ENCODE measurements at places on chromosomes 2 and 18.

- DNase-seq = no peak
Measured at GRCh38 chr2:161017780-161018470, 142.3 kb upstream of the TANK start.

DNA sequence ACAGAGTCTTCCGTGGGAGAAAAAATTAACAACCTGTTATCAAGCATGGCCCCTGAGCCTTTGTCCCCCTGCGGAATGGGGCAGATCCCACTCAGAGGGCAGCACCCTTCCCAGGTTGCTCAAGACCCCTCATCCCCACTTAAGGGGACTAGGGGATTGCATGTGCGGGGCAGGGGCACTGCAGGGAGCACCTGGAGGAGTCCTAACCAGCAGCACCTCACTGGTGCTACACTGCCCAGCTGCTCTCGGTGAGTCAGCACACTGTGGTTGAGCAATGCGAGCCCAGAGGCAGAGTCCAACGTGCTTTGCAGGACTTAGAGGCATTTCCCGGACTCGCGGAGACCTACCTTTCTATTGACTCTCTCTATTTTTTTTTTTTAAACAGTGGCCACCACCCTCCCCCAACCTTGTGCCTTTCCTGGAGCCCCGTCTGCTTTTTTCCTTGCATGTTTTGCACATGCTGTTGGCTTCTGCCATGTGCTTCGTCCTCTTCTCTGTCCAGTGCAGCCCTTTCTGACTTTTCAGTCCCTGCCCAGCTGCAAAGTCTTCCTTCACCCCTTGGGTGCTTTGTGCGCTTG lies 74.0 kb downstream of the IL1R2 start:
- no peak for DNase-seq

- DNase-seq = no peak
Measured at GRCh38 chr2:186129767-186130581, 356.1 kb upstream of the ZC3H15 start.

- DNase-seq = no peak
Measured at GRCh38 chr2:75592030-75592429, 31.3 kb upstream of the EVA1A start.

DNA sequence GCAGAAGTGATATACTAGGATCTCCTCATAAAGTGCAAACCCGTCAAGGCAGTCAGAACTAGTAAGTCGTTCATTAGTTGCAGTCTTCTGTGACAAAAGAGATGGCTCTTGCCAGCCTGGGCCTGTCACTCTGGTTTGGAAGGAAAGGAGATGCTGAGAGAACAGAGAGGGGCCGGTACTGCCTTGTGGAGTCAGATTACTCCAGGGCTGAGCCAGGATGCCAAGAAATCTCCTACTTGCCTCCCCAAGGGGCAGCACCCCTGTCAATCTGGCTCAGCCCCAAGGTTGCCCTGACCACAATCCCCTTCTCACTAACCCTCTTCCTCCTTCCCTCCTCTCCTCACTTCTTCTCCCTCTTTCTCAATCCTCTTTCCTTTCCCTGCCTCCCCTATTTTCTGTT lies 62.9 kb upstream of the ASPRV1 start:
- DNase-seq = no peak

DNA sequence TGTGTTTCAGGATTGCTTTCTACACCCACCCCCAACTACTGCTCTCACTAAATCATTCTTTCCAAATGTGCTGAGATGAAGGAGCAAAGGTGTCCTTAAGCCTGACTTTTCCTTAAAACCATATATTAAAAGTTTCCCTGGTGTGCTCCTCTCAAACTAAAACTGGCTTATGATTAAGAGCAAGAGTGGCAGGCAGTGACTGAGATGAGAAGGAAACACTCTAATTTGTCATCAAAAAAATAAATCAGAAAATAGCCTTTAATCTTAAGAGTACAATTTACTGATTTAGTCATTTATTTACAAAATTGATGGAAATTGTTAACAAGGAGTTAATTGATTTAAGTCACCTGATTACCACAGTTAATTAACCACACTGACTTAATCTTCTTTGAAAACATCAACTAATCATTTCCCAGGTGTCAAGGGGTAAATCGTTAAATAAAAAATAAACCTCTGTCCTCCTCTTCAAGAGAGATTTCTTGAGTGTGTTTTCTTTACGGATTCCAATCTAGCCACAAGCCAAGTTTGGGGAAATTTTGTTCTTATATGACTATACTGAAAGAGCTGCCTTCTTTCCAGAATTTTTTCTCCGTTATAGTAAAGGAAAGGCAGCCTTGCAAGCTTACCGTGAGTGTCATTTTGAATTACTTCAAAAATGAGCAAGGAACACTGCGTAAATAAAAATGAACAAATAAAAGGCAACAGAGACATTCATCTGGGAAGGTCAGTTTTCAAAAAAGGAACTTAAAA lies 17.4 kb downstream of the LRP2 start:
- DNase-seq = no peak

- DNase-seq = no peak
Measured at GRCh38 chr2:12742891-12743290, 26.2 kb downstream of the TRIB2 start.

DNA sequence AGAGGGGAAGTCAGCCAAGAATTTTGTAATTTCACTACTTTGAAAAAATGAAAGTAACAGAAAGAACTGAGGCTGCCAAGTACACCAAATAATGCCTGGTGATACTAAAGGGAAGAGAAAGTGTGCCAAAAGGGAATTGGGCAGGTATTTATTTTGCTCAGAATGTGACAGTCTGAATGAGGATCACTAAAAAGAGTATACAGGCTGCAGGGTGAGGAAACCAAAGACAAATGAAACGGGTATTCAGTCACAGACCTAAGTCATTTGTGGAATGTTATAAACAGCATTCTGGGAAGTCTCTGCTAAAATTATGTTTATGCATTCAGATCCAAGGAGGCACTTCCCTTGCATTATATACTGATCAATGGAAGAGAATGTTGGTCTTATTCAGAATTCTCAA lies 418.6 kb upstream of the SLC39A10 start:
- no peak for DNase-seq

- no peak for DNase-seq
Measured at GRCh38 chr18:76565238-76566173, 70.5 kb upstream of the ZNF516 start.

DNA sequence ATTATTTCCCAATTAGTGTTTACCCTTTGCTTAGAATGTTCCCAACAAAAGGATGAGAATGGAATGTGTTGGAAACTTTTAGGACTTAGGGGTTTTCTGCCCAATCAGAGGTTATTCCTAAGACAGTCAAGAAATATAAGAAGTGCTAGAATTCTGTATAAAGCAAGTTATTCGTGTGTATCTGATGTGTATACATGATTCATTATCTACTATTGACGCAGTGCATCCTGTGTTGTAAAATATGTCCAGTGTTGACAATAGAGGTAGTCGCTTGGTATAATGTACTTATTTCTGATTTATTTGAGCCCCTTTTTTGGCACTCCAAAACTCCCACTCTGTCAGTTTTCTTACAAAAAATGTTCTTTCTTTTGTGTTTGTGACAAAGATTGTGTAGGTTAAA lies 881 bp downstream of the PIKFYVE start:
- no peak for DNase-seq

DNA sequence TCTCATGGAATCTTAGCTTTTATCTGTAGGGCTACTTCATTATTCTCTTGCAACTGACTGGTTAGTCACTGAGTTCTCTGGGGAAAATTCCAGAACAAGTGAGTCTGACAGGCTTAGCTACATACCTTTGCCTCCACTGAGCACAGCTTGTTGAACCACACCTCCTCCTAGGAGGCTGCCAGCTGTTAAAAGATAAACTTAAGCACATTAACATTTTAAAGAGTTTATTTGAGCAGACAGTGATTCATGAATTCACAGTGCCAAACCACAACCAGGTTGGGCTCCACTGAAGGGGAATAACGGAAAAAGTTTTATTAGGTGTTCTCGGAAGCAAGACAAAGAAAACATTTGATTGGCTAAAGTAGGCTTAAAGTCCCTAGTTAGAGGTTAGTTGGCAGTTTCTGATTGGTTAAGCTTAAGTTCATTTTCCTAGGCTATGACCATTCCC lies 12.5 kb upstream of the SLC38A11 start:
- DNase-seq = no peak
